ENCODE measurements at places on chromosomes 3 and 15.

- no peak for DNase-seq
These were observed 30.6 kb upstream of the GPR160 start for GRCh38 chr3:170007031-170007663.

- DNase-seq, result no peak
These were observed 293.1 kb downstream of the SV2B start for GRCh38 chr15:91393186-91393585.

DNA sequence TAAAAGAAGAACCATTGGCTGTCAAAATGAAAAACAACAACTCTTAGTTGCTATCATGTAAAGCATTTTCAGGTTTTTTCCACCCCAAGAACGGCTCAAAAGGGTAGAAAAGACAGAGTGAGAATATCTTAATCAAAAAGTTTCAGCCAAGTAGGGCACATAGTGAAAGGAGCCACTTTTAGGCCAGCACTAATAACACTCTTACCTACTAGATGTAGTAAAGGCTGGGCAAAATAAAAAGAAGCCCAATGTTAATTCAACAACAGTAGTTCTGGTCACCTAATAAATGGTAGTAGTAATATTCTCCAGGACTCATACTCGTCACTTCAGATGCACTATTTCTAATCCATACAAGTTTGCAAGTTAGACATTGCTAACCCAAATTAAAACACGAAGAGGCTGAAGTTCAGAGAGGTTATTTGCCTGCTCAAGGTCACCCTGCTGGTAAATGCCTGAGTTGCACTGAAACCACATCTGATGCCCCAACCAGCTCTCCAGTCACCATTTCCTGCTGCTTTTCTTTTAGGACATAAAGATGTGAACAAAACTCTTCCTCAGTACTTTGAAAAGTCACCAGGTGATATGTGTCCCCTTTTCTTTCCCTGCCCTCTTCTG, 7.5 kb downstream of the GOLIM4 start:
- no peak for DNase-seq

GRCh38 chr3:145089337-145089736, 1071.6 kb downstream of the PLOD2 start:
- no peak for DNase-seq

- DNase-seq, result no peak
These were observed 8.2 kb upstream of the ATP13A3 start for GRCh38 chr3:194494951-194495374.

GRCh38 chr15:74131628-74132413, 1.4 kb downstream of the ISLR2 start:
- no peak for DNase-seq

DNA sequence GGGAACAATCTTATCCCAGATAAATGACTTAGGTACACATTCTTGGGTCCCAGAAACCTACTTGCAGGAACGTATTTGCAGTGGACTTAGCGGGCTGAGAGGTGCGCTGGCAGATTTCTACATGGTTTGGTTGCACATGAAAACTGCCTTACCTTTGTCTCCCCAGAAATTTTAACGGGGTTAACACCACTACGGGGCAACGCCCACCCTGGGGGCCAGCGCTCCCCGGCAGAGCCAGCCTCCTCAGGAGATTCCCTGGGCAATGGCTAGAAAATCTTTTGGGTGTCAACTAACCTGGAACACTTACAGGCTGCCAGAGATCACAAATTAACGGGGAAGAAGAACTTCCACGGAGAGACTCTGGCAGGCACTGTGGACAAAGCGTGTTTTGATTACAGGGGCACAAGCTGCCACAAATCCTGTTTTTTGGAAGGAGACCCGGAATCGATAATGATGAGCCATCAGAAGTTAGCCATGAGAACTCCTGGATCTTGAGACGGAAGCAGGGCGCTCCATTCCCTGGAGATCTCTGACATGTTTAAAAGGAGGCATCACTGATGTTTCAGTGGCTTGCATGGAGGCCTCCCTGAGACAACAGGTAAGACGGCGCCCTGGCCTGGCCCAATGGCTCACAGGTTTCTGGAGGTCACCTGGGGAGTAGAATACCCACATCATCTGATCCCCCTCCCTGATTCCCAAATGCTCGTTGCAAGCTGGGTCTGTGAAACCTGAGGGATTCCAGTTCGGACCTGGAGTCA, 288.9 kb downstream of the ADAMTS17 start:
- DNase-seq, result no peak
